ENCODE measurements at places on chromosomes 11 and 22. TPM values are rescaled to one million over a fixed set of nuclear protein-coding genes. Genes with fewer than 3 reads are reported as not detected.

DNA sequence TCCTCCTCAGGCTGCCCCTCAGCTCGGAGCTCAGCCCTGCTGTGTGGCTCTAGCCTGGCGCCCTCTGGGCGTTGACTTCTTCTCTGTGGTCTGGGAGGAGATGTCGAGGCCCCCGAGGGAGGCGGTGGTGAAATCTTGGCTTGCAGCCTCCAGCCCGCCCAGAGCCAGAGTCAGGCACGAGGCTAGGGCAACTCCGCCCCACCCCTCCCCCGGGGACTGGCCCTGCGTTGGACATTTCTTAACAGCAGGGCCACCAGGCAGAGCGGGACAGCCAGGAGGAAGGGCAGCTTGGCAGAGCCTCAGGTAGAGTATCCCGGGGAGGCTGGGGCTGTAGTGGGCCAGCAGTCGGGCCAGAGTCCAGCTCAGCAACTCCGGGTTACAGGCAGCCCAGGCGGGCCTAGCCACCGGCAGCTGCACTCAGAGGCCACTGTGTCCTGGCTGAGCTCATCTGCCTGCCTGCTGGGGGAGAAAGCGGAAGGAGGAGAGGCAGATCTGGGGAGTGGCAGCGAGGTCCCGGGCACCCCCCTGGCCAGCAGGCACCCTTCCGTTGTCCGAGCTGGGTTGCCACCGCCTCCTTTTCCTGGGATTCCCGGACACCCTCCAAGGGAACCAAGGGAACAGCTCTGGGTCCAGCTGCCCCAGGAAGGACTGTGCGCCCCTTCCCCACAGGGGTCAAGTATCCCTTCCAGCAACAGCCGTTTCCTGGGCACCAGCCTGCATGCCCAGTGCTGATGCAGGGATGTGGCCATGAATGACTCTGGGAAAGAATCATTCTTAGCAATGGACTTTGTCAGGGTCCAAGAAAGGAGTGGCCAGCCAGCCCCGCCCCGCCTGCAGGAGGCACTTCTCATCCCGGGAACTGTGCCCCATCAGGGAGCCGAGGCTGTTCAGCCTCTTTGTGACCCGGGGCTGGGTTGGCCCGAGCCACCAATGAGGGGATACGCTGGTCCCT lies at the start of gene ALDH3B1:
ALDH3B1 (plus strand) TSS at position 238 of the 952 bp plus-strand sequence. CDS start 4,971 bp downstream, outside the sequence.
- no peaks in the 10 kb centered on the region for H3K4me1 ChIP-seq
- DNase-seq, result peak; percentile 84
- peak within 1 kb of the TSS; percentile 31 for H3K4me3 ChIP-seq
- peak within 1 kb of the TSS; percentile 70 for H3K27ac ChIP-seq
- no peaks in the 10 kb centered on the region for H3K36me3 ChIP-seq
- no peaks in the 10 kb centered on the region for H3K27me3 ChIP-seq

DNA sequence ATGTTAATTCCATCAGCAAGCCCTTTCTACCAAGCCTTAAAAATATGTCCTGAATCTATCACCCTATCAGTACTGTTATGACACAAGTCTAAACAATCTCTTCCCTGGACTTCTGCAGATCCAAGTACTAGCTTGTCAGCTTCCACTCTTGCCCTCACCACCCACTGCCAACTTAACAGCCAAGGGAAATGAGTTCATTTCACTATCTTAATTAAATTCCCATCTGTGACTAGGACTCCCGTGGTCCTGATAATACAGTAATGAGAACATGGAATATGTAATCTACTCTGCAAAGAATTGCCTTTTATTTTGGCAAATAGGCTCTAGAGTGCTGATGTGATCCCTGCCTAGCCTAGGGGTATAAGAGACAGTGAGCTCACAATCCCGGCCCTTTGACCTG lies 10.1 kb downstream of the UBQLN3 start:
- H3K27me3 ChIP-seq, result no peaks in the 10 kb centered on the region
- no peaks in the 10 kb centered on the region for H3K36me3 ChIP-seq
- no peak overlapping the region for H3K4me3 ChIP-seq
- H3K4me1 ChIP-seq, result no peaks in the 10 kb centered on the region

GRCh38 chr11:2586793-2587131 lies 113.0 kb downstream of the KCNQ1OT1 start:
- H3K27me3 ChIP-seq, result no peaks in the 10 kb centered on the region
- no peak overlapping the region for H3K4me3 ChIP-seq
- no peaks in the 10 kb centered on the region for H3K36me3 ChIP-seq
- DNase-seq, result no peak
- H3K27ac ChIP-seq, result no peak overlapping the region

DNA sequence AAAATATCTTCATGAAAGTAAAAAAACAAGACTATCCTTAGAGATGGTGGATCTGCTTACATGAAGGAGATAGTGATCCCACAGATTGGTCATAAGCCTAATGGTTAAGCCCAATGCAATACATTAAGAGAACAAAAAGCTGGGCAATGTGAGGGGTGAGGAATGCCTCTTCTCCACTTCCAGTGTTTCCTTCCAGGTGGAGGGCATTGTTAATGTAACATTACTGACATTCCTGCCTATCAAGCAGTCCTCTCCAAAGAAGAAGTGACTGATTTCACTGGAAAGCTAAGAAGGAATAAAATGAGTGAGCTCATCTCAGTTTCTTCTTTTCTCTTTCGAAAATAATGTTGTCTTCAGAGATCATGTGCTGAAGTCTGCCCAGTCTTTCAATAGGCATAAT lies 207.8 kb downstream of the RAB38 start:
- no peak overlapping the region for H3K4me3 ChIP-seq
- H3K27me3 ChIP-seq, result no peaks in the 10 kb centered on the region
- no peak for DNase-seq
- no peaks in the 10 kb centered on the region for H3K36me3 ChIP-seq
- H3K4me1 ChIP-seq, result no peaks in the 10 kb centered on the region
- no peak overlapping the region for H3K27ac ChIP-seq

- H3K4me1 ChIP-seq, result peaks cover 19% of the 10 kb centered on the region
- H3K27ac ChIP-seq, result peak overlapping the region; percentile 88
- H3K36me3 ChIP-seq, result no peaks in the 10 kb centered on the region
- no peaks in the 10 kb centered on the region for H3K27me3 ChIP-seq
- no peak overlapping the region for H3K4me3 ChIP-seq
Observed at GRCh38 chr11:67272327-67273259, 6.3 kb downstream of the GRK2 start.

PRR33 gene
- not detected for total RNA-seq

GNB1L gene
- 2.3 TPM for total RNA-seq

APOA1 gene
- total RNA-seq, result not detected

- no peak overlapping the region for H3K4me3 ChIP-seq
- peaks cover 5% of the 10 kb centered on the region for H3K4me1 ChIP-seq
- DNase-seq, result no peak
- H3K27me3 ChIP-seq, result no peaks in the 10 kb centered on the region
Observed at GRCh38 chr11:44071157-44071556, 5.1 kb downstream of the ACCS start.

- no peaks in the 10 kb centered on the region for H3K36me3 ChIP-seq
- H3K27me3 ChIP-seq, result no peaks in the 10 kb centered on the region
- H3K4me1 ChIP-seq, result no peaks in the 10 kb centered on the region
Observed at GRCh38 chr11:24515632-24516031, 18.8 kb downstream of the LUZP2 start.

GRCh38 chr11:2209900-2210321 lies 38.3 kb upstream of the TH start:
- H3K4me1 ChIP-seq, result no peaks in the 10 kb centered on the region
- H3K27me3 ChIP-seq, result no peaks in the 10 kb centered on the region
- DNase-seq, result peak; percentile 8
- H3K36me3 ChIP-seq, result no peaks in the 10 kb centered on the region
- H3K27ac ChIP-seq, result no peak overlapping the region
- no peak overlapping the region for H3K4me3 ChIP-seq

GRCh38 chr11:2762031-2762380 lies 62.2 kb upstream of the KCNQ1OT1 start:
- no peak for DNase-seq
- H3K36me3 ChIP-seq, result no peaks in the 10 kb centered on the region
- H3K4me1 ChIP-seq, result no peaks in the 10 kb centered on the region
- H3K27me3 ChIP-seq, result no peaks in the 10 kb centered on the region
- H3K27ac ChIP-seq, result no peak overlapping the region

PIWIL4 gene
- 9.0 TPM for total RNA-seq

Measured in uterus (tissue), 4 donors.